ENCODE measurements at places on chromosomes 13 and 19.

DNA sequence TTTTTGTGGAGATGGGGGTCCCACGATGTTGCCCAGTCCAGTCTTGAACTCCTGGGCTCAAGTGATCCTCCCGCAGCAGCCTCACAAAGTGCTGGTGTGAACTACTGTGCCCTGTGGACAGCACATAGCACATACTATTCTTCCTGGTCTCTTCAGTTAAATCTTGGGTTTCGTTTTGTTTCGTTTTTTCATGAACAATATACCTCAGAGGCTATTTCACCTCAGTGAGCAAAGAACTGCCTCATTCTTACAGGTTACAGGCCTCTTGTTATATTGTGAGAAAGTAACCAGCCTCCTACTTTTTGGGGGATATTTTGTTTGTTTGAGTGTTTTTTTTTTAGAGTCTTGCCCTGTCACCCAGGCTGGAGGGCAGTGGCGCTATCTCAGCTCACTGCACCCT lies 1.3 kb upstream of the C3 start:
- no peak for DNase-seq

DNA sequence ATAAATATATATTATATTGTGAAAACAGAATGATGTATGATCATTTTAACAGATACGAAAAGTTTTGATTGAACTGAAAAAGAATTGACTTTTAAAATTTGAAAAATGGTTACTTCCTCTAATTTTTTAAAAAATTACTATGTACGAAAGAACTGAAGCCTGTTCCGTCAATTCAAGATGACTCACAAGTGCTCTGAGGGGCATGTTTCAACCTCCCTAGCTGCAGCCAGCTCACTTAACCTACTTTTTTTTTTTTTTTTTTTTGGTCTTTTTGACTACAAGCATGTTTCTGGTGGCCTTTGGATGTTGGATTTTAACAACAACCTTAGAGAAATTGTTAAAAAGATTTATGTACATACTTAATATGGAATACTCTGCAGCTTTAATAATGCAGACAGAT lies 1139.3 kb downstream of the DIAPH3 start:
- DNase-seq, result no peak

- DNase-seq, result peak; percentile 28
Measured at GRCh38 chr19:7394731-7395359, 46.1 kb downstream of the ARHGEF18 start.

GRCh38 chr13:105327581-105328126 lies 1207.8 kb downstream of the EFNB2 start:
- DNase-seq, result no peak

DNA sequence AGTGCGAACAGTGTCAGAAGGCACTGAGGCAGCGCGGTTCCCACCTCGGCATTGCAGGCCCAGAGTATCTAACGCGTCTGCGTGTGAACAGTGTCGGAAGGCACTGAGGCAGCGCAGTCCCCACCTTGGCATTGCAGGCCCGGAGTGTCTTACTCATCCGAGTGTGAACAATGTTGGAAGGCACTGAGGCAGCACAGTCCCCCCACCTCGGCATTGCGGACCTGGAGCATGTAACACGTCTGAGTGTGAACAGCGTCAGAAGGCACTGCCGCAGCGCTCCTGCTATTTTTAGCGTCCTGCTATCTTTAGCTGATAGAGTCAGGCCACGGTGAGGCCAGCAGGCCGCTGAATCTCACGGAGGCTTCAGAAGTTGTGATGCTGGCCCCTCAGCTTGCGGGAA lies 39.6 kb downstream of the ATP11A start:
- no peak for DNase-seq

DNA sequence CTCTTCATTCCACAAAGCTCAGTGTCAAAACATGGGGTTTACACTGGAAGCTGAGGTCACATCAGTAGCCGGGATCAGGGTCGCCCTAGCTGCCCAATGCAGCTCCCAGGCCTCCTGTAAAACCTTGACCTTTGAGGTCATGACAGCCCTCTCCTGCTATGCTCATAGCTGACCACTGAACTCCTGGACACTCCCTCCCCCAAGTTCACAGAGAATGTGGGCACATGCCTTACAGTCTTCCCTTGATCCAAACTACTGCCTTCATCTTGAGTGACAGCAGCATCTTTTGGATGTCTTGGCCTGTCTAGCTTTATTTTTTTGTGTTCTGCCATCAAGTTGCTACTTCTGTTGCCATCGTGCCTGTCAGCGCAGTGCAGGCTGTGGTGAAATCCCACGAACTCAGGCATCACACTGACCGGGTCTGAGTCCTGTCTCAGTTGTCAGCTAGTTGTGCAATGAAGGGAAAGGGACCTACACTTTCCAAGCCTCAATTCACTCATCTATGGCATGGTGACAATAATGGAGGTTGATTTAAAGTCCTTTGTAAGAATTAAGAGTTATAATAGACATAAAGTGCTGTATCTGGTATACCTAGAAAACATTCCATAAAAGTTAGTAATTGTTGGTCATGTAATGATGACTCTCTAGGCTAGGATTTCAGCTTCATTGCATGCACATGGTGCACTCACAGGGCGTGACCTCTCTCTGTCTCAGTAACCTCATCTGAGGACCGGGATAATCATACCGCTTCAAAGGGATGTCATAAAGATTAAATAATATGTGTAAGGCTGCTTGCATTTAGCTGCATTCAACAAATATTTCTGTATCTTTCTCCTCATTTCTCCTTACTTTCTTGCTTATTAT lies 16.4 kb upstream of the ALOX5AP start:
- DNase-seq, result no peak

GRCh38 chr19:3179739-3180293 lies 1.2 kb downstream of the S1PR4 start:
- no peak for DNase-seq

All from esophagus squamous epithelium (tissue), 5 donors.